ENCODE measurements at places on chromosomes 5 and 9.

DNA sequence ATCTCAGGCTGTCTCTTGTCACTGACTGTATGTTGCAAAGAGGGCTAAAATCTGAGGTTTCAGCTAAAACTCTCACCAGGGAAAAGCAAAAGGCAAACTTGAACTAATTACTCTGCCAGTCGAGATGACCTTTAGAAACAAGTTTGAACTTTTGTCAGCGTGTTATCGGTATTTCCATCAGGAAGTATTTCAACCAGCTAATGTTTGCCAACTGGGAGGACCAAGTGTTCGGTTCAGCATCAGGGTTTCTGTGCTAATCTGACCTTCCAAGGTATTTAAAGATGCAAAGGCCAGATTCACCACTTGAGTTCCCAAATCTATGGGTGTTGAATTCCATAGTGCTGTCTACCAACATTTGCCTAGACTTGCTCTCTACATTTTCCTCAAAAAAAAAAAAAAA, 230.5 kb downstream of the SLIT3 start:
- DNase-seq: no peak

DNA sequence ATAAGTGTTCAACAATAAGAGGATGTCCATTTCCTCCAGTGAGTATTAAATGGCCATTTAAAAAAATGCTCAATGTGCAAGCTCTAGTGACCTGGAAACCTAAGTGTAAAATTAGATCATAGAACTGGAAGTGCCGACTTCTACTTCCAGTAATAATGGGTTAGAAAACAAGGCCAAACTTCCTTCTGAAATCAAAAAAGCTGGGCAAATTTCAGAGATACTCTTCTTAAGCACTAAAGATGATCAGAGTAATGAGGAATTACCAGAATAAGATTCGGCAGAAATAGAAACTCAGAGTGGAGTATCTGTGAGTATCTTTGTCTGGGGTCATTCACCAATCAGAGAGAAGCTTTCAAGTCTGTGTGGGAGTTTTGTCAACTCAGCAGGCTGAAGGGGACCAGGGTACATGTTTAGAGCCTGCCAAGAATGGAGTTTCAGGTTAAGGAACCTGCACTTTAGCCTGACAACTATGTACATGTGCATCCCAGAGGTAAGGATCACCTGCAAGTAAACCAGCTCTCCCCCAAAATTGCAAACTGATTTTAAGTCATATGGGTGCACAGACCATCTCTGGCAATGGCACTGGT, 17.1 kb downstream of the FCN2 start:
- no peak for DNase-seq

DNA sequence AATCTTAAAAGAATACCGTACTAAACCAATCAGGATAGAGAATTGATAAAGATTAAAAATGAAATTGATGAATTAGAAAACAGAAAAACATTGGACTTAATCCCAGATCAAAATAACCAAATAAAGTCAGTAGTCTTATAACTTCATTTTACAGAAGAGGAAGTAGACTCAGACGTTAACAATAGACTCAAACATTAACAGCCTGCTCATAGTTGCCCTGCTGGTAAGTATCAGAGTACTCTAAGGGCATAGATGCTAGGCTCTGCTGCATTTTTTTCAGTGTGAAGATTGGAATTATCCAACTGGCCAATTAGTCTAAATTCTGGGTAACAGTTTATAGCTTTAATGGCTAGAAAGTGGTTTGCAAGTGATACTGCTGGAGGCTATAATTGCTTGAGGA, 42.9 kb downstream of the ADGRV1 start:
- no peak for DNase-seq

GRCh38 chr5:149374303-149374702, 4.8 kb downstream of the IL17B start:
- no peak for DNase-seq

DNA sequence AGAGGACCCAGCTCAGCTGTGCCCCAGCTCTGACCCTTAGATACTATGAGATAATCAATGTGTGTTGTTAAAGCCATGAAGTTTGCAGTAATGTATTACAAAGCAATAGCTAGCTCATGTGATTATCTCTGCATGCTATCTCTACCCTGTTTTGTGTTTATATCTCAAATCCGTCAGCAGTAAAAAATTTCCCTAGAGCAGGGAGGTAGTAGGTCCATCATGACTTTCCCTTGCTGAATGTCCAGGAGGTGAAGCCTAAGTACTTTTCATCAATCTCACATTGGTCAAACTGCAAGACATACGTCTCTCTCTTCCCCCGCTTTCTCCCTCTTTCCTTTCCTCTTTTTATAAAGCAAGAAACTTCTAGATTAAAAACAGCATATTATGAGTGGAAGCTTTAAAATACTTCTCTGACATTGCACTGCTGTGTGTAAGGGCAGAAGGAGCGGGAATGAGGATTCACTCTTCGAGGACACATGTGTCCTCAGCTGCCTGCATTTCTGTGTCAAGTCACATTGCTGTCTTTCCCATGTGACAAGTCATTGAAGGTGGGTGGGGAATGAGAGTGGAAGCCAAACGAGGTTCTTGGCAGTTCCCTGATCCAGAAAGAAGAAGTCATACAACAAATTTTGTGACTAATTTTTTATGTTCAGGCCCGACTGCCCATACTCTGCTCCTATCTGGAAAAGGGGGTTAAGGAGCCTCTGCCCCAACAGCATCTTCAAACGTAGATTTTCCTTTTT, 93.1 kb upstream of the RETREG1 start:
- no peak for DNase-seq

DNA sequence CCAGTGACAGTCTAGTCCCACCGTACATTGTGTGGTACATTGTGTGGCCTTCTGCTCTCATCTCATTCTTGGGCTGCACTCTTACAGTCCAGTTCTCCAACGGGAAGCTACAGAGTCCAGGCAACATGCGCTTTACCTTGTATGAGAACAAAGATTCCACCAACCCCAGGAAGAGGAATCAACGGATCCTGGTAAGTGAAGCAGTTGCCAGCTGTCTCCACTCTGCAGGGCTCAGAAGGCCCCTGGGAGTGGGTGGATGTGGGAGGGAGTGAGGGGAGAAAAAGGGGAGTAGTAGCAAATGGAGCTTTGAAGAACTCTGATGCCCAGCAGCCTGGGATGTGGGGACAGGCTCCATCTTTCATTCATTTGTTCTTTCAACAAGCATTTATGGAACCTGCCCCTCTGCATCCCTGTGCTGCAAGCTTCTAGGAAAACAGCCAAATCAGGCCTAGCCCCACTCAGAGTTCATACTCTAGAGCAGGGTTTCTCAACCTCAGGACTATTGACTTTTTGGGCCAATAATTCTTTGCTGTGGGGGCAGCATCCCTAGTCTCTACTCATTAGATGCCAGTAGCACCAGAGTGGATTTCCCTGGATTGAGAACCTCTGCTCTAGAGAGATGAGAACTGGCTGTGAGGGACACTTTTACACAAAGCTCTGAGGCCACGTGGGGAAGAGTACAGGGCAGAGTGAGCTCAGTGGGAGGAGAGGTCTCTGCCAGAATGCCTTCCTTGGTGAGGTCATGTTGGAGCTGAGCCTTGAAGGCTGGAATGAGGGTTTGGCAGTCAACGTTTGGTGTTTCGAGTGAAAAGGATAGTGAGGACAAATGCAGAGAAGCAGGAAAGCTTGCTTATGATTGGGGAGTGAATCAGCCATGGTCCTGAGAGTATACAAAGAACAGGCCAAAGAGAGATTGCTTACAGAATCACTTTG, 1.1 kb downstream of the POLR1E start:
- DNase-seq: no peak

GRCh38 chr9:107242073-107243030, 40.7 kb upstream of the RAD23B start:
- DNase-seq: peak; percentile 38

- DNase-seq: no peak
These were observed 374.9 kb upstream of the RORB start for GRCh38 chr9:74122216-74122615.

- DNase-seq: no peak
These were observed 6.4 kb upstream of the TTC23L start for GRCh38 chr5:34832568-34832967.

GRCh38 chr9:12538842-12539579, 154.2 kb upstream of the TYRP1 start:
- no peak for DNase-seq

- no peak for DNase-seq
These were observed 148.2 kb upstream of the CHD1 start for GRCh38 chr5:99076723-99077640.

DNA sequence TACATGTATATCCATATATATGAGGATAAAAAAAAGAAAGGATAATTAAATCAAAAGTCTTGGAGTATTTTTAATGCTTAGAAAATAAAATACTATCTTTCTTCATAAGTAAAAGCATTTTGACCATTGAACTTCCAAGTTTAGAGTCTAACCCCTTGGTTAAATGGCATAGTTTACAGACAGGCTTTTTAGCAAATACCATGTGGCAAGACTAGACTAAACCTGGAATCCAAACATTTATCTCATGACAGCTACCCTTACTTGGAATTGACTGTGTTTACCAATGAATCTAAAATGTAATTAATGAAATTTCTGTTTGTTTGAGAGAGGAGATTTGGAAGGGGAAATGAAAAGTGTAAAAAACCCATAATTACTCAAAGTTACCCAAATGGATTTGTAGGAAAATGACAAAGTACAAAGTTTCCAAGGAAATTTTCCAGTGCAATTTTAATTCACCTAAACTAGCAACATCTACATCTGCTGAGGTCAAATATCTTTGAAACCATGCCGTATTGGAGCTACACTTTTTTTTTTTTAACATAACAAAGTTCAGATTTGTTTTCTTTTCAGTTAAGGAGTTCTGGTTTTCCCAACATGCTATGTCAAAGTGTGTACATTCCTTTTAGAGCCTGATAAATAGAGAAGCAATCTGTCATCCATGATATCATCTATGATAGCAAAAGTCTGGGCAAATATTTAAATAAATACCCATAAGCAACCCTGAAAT, 272.1 kb upstream of the DAB2 start:
- no peak for DNase-seq

Data from NCI-H1417 treated with DMSO at 0.1 percent for 48 hours (cell line).